ENCODE measurements at places on chromosomes 11 and 22. TPM values are rescaled to one million over a fixed set of nuclear protein-coding genes. Genes with fewer than 3 reads are reported as not detected.

FIBIN gene
- 10.9 TPM for total RNA-seq

LRRC56 gene
- total RNA-seq = 0.59 TPM

ZFTA gene
- 15.7 TPM for total RNA-seq

TREH gene
- not detected for total RNA-seq

- DNase-seq = no peak
Measured at GRCh38 chr11:23509821-23510220, 649.5 kb upstream of the CCDC179 start.

DNA sequence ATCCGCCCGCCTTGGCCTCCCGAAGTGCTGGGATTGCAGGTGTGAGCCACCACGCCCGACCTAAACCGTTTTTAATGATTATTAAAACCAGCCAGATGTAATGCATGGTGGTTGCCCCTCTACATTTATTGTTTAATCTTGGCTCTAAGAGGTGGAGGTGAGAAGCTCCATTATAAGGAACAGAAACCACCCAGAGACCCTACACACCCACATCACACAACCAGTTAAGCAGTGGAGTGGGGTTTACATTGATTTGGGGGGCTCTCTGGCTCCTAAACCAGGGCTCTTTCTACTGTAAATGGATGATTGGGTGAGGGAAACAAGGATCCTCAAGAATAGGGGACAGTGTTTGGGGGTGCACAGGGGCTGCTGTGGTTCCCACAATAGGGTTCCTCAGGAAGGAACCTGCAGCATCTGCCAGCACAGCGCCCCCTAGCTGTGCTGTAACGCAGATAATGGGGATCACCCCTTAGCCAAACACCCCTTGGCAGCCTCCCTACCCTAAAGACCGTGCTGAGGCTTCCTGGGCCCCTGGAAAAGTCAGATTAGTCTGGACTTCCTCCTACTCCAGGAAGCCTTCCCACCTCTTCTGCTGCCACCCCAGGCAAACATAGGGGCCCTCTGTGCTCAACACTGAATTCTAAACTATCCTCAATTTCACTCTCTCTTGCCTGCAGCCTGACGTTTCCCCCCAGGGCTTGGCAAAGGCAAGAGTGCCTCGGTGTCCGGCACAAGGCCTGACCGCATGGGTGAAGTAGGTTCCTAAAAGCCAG is 2.4 kb downstream of the MPST start:
- peak; percentile 84 for DNase-seq

DNA sequence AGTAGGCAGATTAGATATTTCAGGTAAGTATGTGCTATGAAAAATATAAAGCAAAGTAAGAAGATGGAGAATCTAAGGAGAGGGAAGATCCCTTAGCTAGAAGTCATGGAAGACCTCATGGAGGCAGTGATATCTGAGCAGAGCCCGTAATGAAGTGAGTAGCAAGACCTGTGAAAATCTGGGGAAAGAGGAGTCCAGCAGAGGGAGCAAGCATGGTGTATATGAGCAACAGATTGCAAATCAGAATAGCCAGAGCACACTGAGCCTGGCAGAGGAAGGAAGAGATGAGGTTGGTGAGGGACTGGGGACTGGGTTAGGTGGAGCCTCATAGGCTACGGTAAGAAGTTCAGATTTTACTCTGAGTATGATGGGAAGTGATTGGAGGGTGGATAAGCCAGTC is 9.4 kb downstream of the LHFPL7 start:
- DNase-seq = no peak

DNA sequence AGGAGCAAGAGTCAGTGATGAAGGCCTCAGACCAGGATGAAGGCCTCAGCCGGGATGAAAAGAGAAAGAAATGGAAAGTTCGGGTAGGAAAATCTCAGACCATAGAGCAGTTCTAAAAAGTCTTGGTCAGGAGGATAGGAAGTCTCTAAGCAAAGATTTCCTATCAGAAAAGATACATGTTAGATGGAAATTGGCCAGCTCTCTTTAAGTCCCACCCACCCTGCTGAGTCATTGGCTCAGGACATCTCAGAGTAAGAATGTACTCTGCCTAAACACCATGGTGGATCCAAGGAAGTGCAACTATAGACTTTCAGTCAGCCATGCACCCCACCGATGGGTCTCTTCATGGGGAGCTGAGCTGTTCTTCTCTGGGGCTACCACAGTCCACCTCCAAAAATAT is 4.4 kb downstream of the OR8B3 start:
- DNase-seq = no peak

DNA sequence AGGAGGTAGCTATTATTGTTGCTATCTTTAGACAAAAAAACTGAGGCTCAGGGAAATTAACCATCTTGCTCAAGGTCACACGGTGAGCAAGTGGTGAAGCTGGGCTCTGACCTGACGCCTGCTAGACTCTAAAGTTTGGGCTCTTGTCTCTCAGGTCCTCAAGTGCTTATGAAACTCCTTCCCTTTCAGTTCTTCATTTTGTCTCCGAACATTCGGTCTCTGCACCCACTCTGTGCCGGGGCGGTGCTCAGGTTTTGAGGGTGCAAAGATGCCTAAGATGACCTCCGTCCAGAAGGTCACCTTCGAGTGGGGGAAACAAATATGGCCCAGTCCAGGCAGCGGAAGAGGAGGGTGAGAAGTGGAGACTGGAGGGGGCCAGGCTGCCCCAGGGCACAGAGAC is 16.0 kb downstream of the OVOL1 start:
- DNase-seq = no peak

DNA sequence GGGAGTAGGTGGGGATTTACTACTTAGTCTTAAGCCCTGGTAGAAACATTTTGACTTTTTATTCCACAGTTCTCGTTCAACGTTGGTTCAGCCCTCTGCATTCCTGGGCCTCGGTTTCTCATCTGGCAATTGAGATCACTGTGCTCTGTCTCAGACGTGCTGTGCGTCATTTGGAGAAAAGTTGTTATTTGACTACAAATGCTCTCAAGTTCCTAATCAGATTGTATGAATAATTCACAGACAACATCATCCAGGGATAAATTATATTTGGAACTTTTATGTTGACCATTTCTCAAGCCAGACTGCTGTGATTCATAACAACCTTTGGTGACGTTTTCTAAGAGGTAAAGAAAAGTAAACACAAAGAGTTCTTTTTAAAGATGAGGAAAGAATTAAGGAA is 69.2 kb downstream of the BLID start:
- no peak for DNase-seq

DNA sequence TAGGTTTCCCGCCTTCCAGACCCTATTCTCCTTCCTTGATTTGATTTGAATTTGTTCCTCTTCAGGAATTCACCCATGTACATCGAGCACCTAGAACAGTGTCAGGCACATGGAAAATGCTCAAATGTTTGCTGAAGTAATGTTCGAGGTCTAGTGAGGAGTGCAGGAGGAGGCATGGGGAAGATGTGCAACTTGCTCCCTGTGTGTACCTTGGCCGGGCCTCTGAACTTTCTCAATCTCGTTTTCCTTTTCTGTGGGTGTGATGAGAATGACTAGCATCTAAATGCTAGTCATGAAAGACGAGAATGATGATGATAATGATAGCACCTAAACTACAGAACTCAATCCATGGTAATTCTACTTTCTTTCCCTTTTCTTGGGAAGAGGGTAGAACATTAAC is 279.1 kb upstream of the PLET1 start:
- no peak for DNase-seq

GRCh38 chr11:130439160-130439519 is 9.3 kb upstream of the ADAMTS15 start:
- no peak for DNase-seq

DNA sequence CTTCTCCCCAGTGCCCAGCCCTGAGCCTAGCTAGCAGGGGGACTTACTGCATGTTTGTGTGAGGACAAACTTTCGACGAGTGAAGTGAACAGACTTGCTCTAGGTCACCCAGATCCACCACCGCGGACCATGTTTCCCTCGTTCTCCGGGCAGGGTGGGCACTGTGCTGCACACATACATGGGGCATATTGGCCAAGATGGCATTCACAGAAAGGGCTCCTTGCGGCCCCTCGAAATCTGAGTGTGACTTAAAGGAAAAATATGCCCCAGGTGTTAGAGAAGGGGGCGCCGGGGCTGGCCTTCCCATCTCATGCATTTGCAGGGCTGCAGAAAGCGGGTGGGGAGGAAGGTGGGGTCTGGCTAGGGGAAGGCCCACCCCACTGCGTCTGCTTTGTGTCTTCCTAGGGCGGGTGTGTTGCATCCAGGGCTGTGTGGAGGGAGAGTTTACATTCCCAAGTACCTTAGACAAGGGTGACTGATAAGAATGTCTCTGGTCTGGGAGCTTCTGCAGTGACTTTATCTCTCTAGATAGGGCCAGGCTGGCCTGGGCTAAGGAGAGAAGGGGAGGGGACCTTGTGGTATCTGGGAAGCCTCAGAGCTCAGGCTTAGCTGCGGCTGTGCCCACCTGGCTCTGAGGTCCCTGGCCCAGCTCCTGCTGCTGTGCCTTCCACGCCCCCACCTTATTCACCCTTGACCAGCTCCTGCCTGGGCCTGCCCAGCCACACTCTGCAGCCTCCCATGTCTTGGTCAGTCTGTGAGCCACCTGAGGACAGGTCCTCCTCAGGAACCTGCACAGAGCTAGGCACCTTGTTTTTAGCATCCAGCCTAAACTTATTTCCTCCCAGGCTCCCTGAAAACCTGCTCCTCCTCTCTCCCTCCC is 45.8 kb downstream of the LRRC32 start:
- DNase-seq = no peak
